ENCODE measurements at places on chromosomes 13 and 19.
A peak's percentile ranks its signal among the peaks of the same experiment; 100 is the strongest.

DNA sequence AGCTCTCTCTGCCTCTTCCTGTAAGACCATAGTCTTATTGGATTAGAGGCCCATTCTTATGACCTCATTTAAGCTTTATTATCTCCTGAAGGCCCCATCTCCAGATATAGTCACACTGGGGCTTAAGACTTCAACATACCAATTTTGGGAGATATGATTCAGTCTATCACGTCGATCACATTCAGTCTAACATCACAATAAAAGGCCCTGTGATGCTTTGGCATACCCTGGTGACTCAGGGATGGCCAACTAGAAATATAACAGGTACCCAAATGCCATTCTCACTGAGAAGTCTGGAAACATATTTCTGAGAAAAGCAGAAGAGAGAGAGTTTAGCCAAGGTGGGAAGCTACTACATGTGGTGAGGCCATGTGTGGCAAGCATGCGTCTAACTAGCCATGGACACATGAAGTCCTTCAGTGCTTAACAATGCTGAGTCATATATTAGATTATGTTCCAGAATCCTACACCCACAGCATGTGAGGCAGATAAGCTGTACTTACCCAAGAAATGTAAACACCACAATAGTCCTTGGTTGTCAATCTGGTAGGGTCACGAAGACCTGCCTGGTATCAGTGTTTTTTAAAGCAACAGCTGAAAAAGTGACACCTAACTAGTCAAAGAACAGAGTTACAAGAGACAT is 485.1 kb downstream of the FOXO1 start:
- DNase-seq = no peak

DNA sequence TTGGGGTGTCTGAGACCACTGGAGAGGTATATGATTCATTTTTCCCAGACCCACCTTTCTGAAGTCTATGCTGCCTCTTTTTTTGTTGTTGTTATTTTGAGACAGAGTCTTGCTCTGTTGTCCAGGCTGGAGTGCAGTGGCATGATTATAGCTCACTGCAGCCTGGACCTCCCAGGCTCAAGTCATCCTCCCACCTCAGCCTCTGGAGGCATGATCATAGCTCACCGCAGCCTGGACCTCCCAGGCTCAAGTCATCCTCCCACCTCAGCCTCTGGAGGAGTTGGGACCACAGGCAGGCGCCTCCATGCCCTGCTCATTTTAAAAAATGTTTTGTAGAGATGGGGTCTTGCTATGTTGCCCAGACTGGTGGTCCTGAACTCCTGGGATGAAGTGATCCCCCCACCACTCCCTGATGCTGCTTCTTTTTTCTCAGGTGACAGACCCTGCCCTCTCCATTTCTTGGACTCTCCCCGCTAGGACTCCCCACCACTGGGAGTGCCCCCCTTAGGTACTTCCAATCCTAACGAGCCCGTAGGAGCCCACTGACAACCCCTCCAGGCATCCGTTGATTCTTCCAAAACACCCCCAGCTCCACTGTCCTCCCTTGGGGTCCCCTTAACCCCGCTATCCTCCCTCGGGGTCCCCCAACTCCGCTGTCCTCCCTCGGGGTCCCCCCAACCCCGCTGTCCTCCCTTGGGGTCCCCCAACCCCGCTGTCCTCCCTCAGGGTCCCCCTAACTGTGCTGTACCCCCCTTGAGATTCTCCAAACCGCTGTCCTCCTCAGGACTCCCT is 45.4 kb downstream of the ARHGEF18 start:
- DNase-seq = no peak

- no peak for DNase-seq
These were observed 18.3 kb upstream of the ZNF112 start for GRCh38 chr19:44374789-44375188.

- DNase-seq = no peak
These were observed at the start of gene CGB7 for GRCh38 chr19:49057636-49058234. Gene CGB7, minus strand, starts transcription at chr19:49057749. Its CDS starts 2,374 bp downstream, at chr19:49055375.

DNA sequence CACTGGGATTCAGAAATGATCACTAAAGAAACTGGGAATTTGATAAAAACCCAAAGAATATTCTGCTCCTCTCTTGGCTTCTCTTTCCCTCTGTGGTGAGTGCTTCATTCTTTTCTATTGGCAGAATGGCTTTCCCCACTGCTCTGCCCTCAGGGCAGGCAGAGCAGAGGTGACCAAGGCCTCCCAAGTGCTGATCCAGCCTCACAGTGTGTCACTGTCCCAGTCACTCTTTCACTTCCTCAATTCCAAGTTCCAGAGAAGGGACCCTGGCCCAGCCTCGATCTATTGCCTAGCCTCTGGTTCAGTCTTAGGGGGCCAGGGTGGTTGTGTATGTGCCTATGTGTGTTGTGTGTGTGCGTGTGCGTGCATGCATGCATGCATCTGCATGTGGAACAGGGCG is 180.6 kb upstream of the TMTC4 start:
- no peak for DNase-seq

- no peak for DNase-seq
These were observed 827.6 kb downstream of the DACH1 start for GRCh38 chr13:71039440-71039839.

- DNase-seq = no peak
These were observed 11.0 kb downstream of the ZNF552 start for GRCh38 chr19:57803594-57804325.

- no peak for DNase-seq
These were observed 43.3 kb downstream of the INSR start for GRCh38 chr19:7250951-7251350.

- no peak for DNase-seq
These were observed 5.0 kb downstream of the KLK4 start for GRCh38 chr19:50906217-50906616.

GRCh38 chr19:40610396-40611064 is 9.4 kb downstream of the LTBP4 start:
- no peak for DNase-seq

GRCh38 chr19:12137221-12137940 is 2.8 kb downstream of the ZNF20 start:
- no peak for DNase-seq

DNA sequence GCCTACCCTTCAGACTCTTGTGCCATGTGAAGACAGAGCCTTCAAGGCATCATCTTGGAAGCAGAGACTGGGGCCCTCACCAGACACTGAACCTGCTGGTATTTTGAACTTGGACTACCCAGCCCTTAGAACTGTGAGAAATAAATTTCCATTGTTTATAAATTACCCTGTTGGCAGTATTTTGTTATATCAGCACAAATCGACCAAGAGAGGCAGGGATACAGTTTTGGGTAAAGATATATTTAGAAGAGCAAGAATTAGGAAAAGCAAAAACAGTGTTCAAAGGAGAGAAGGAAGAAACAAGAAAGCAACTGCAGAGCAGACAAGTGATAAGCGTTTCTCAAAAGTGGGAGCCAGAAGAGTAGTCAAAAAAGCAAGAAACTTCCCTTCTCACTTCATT is 600.8 kb downstream of the DCT start:
- DNase-seq = no peak

DNA sequence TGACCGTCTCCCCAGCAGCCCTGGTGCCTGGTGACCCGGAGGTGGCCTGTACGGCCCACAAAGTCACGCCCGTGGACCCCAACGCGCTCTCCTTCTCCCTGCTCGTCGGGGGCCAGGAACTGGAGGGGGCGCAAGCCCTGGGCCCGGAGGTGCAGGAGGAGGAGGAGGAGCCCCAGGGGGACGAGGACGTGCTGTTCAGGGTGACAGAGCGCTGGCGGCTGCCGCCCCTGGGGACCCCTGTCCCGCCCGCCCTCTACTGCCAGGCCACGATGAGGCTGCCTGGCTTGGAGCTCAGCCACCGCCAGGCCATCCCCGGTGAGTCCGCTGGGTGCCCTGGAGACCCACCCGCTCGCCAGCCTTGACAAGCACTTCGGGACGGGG is 2.2 kb downstream of the MADCAM1 start:
- no peak for DNase-seq

DNA sequence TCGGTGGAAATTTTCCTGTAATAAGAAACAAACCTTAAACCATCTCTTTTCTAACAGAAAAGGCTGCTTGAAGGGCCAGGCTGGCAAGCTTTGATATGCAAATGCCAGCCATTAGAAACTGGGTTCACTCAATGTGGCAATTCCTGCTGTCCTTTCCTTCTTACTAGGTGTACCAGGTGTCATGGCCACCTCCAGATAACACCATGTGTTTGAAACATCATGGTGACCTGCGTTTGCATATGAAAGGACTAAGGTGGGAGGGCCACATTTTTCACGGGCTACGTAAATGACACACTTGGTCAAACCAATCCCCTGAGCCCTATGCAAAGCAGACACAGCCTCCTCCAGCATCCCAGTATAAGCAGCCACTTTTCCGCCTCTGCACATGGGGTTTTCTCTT is 789.1 kb upstream of the SLITRK5 start:
- DNase-seq = no peak

DNA sequence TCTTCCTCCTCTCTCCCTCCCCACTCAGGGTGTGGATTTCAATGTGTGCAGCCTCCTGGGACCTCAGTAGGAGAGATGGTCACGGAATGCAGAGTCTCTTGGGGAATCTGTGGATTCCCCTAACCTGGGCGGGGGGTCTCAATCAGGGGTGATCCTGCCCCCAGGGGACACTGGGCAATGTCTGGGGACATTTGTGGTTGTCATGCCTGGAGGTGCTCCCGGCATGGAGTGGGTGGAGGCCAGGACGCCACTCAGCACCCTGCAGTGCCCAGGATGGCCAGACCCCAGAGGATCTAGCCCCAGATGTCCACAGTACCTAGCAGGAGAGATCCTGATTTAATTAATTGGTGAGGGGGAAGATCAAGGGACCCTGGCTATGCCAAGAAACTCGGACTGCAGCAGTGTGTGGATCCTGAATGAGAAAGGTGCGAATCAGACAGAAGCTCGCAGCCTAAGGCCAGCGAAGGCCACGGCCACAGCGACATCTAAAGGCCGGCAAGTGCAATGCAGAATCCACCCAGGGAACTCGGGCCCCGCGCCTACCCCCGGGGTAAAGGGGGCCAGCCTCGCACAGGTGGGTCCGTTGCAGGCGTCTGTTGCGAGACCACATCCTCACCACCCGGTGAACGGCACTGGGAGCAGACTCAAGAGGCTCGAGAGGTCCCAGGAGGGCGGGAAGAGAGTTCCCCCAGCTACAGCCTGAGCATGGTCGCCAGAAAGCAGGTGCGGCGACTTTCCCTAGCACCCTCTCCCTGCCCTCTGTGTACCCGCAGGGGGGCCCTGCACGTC is 88.8 kb downstream of the GNG7 start:
- DNase-seq = no peak

DNA sequence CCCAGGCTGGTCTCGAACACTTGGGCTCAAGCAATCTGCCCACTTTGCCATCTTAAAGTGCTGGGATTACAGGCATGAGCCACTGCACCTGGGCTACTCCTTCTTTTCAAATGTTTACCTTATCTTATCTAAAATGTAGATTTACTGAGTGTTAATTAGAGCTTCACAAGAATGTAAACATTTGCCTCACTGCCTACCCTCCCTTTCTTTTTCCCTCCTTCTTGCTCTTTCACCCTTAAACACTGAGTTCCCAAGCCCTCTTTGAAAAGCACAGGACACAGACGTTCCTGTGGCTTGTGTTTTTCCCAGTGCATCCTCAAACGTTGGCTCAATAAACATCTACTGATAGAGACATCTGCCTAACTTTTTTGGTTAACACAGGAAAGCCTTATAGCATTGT is 32.7 kb upstream of the CYSLTR2 start:
- DNase-seq = no peak

DNA sequence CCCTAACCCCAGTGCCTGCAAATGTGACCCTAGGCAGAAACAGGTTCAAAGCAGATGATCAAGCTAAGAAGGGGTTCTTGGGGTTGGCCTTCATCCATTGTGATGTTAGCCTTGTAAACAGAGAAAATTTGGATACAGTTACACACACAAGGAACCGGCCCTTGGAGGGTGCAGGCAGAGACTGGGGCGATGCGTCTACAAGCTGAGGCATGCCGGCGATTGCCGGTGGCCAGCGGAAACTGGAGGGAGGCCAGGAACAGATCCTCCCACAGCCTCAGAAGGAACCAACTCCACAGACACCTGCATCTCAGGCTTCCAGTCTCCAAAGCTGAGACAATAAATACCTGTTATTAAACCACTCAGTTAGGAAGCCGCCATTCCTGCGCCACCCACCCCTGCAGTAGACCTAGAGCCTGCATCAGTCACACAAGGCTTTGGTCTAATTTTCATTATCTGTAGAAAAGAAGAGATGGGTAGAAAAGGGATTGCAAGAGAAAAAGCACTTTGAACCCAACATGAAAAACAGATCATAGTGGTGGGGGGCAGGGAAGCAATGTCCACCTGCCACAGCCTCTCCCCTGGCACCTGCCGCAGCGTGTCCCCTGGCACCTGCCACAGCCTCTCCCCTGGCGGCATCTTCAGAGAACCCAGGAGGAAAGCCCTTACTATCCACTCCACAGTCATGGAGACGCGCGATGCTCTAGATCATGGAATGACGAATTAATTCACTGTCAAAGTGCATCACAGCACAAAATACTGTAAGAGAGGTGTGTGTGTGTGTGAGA is 119.7 kb upstream of the SOX1 start:
- peak; percentile 42 for DNase-seq

DNA sequence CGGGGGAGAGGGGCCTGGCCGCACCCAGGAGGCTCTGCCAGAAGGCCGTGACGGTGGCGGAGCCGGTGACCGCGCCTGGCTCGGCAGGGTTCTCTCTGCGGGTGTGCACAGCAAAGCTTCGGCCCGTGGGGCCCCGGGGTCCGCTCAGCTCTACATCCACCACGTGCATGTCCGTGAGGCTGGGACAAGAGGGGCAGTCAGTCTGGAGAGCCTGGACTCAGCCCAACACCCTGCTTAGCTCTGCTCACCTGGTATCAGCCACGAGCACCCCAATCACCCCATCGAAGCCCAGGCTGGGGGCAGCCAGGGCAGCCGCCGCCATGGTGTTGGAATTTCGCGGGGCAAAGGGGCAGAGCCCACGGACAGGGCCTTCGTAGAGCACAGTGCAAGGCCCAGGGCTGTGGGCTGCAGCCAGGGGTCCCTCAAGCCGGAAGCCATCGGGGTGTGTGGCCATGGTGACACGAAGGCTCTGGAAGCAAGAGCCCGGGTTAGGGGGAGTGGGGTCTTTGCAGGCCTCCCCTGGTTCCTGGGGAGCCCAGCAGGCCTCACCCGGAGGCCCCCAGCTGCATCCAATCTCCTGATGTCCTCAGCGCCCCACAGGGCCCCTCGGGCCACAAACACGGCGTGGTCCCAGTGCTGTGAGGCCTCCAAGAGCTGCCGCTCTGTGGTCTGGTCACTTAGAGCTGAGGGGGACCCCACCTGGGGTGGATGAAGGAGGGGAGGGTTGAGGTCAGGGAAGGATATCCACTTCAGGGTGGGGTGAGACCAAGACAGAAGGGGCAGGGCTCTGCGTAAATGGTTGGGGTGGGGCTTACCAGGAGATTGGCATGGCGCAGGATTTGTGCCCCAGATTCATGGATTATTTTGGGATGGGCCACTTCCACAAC is 1.4 kb downstream of the ASPDH start:
- DNase-seq = no peak

DNA sequence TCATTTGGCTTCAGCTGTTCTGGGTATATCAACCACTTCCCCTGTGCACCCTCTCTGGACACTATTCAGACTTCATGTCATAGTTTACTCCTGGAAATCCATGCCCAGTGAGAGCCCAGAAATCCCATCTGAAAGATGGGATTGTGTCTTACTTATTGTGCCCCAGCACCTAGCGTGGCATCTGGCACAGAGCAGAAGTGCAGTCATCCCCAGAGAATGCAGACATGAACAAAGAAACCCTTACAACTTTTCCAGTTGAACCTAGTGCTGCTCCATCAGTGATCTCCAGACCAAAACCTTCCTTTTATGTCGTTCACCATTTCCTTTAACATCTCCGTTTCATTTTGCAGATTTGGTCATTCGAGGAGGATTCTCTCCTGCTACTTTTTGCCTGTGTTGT is 60.6 kb downstream of the MBNL2 start:
- DNase-seq = no peak
